IPS DF 6.9 (cell line): ENCODE measurements at places on chromosomes 7 and 10.

DNA sequence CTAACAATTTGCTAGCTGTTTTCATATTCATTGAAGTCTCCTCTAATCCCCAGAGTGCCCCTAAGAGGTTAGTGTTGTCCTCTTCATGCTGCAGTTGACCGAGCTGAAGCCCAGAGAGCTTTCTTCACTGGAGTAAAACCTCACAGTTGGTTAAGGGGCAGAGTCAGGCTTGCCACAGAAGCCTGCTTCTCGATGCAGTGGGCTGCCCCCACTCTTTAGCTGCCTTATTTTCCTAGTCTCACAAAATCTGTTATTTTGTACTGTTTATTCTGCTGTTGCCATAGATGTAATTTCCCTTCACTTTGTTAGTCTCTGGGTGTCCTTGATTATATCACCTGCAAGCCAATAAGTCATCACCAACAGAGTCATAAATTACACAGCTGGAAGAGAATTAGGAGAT lies 56.3 kb upstream of the ZPBP start:
- DNase-seq: no peak
- H3K4me3 ChIP-seq: no peak overlapping the region
- H3K27me3 ChIP-seq: no peaks in the 10 kb centered on the region
- H3K27ac ChIP-seq: no peak overlapping the region
- no peaks in the 10 kb centered on the region for H3K4me1 ChIP-seq

DNA sequence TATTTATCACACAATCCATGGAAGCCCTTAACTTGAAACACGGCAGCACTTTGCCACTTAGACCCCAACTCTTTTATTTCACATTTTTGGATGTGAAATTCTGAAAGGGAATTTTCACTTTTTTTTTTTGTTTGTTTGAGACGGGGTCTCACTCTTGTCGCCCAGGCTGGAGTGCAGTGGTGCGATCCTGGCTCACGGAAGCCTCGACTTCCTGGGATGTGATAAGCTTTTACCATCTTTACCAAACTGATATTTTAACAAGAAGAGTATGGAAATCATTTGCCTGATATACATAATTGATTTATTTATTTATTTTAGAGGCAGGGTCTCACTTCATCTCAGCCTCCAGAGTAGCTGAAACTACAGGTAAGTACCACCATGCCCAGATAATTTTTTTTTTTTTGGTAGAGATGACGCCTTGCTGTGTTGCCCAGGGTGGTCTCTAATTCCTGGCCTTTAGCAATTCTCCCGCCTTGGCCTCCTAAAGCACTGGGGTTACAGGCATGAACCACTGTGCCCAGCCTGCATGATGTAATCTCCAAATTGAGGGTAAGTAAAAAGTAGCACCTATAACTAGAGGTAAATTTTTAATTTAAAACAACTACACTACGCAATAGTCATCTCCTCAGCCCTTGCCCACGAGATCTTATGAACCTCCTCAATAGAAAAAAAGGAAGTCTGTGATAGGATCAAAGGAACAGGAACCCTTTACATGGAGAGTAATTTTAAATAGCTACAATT lies 180.7 kb upstream of the KLF14 start:
- H3K27me3 ChIP-seq: no peaks in the 10 kb centered on the region
- H3K4me1 ChIP-seq: peaks cover 10% of the 10 kb centered on the region
- no peaks in the 10 kb centered on the region for H3K36me3 ChIP-seq
- no peak overlapping the region for H3K27ac ChIP-seq
- no peak overlapping the region for H3K4me3 ChIP-seq

DNA sequence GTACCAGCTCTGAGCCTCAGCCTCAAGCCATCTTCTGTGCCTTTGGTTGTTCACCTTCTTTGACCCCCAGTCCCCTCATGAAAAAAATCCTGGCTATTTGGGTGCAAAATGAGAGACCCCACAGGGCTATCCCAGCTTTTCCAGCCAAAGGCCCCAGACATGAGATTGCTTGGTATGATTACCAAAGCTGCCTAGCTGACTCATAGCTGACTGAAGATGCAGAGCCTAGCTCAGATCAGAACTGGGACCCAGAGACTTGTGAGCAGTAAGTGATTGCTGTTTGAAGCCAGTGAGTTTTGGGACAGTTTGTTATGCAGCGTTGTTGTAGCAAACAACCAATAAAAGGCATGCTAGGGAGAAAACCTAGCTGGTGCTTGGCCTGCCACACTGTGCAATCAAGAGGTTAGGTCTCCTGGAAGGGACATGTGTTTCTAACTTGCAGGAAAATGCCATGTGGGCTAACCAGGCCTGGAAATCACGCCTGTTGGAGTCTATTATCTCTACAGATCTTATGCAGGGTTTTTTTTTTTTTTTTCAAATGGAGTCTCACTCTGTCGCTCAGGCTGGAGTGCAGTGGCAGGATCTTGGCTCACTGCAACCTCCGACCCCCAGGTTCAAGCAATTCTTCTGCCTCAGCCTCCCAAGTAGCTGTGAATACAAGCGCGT lies 48.0 kb upstream of the DAGLB start:
- no peaks in the 10 kb centered on the region for H3K4me1 ChIP-seq
- no peak overlapping the region for H3K4me3 ChIP-seq
- DNase-seq: no peak
- no peak overlapping the region for H3K27ac ChIP-seq
- H3K36me3 ChIP-seq: no peaks in the 10 kb centered on the region

DNA sequence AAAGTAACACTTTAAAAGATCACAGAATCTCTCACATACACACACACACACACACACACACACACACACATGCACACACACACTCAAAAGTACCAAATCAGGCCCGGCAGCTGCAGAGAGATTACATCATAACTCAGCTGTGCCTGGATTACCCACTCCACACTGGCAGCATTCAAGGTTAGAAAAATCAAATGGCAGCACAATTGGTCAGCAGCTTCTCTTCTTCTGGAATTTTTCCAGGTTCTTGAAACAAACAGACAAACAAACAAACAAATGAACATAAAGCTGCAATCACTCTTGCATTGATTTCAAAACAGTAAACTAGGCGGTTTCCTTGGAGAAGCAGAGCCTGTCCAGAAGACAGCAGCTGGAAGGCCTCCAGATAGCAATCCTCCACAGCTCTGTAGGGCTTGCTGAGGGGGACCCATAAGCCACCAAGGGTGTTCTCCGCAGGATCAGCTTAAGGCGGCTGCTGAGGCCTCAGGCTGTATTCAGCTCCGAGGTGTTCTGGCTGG lies 24.5 kb upstream of the FAM133B start:
- H3K4me3 ChIP-seq: no peak overlapping the region
- DNase-seq: no peak
- no peak overlapping the region for H3K27ac ChIP-seq

- H3K36me3 ChIP-seq: no peaks in the 10 kb centered on the region
- no peaks in the 10 kb centered on the region for H3K27me3 ChIP-seq
- DNase-seq: no peak
These were observed 372.4 kb upstream of the VWC2 start for GRCh38 chr7:49400891-49401550.

- no peak for DNase-seq
- no peak overlapping the region for H3K27ac ChIP-seq
- no peaks in the 10 kb centered on the region for H3K36me3 ChIP-seq
- H3K4me3 ChIP-seq: no peak overlapping the region
These were observed 29.8 kb downstream of the BCAP29 start for GRCh38 chr7:107609811-107610261.

DNA sequence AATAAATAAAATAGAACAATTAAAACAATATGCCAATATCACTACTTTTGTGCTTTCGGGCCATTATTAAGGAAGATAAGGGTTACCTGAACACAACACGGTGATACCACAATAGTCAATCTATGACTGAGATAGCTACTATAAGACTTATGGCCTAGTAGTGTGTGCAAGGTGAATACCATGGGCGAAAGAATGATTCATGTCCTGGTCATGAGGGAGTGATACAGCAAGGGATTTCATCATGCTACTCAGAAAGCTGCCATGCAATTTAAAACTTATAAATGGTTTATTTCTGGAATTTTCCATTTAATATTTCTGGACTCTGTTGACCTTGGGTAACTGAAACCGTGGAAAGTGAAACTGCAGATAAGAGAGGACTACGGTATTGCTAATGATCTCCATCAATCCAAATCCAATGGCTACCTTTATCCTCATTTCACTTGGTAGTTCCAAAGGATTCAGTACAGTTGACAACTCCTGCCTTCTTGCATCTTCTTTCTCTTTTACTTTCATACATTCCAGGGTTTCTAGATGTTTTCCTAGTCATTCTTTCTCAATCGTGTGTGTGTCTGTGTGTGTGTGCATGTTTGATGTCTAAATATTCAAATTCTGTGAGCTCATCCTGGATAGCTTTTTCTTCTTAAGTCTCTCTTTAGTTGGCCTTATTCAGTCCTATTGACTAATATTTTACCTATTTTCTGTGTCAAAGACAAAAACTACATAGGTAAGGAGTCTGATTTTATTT lies 100.5 kb upstream of the MAGI2 start:
- no peak for DNase-seq
- no peak overlapping the region for H3K27ac ChIP-seq
- H3K4me1 ChIP-seq: no peaks in the 10 kb centered on the region

GRCh38 chr7:34322841-34323240 lies 335.2 kb upstream of the NPSR1 start:
- DNase-seq: no peak
- H3K27ac ChIP-seq: no peak overlapping the region
- H3K27me3 ChIP-seq: no peaks in the 10 kb centered on the region

GRCh38 chr7:17142831-17143541 lies 155.5 kb upstream of the AHR start:
- H3K4me1 ChIP-seq: no peaks in the 10 kb centered on the region
- DNase-seq: no peak
- H3K4me3 ChIP-seq: no peak overlapping the region
- no peaks in the 10 kb centered on the region for H3K36me3 ChIP-seq

DNA sequence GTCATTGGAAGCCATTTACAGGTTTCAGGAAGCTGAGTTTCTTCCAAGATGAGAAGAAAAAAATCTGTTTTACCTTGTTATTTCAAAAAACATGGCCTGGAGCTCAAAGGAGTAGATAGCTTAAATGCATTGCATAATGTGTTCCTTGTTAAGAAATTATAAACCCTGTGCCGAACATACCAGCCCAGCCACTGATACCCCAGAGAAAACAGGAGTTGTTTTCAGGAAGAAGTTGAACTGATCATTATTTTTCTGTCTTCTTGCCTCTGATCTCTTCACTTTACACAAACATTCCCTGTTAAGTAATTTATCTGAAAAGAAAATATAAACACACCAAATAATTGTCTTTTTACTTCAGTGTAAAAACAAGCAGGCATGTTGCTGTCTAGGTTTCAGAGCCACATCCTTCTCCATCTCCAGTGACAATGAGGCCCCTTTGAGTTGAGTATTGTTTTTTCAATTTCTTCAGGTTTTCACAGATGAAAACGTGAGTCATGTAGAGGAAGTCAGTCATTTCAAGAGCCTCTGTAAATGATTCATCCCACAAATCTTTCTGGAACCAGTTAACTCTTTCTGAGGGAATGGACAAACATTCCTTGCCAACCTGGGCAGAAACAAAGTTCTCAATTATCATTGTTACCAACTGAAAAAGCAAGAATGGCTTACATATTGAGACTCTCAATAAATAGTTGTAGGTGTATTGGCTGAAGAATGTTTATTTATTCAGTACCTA lies 244.2 kb downstream of the IPMK start:
- no peaks in the 10 kb centered on the region for H3K4me1 ChIP-seq
- H3K4me3 ChIP-seq: no peak overlapping the region
- H3K36me3 ChIP-seq: no peaks in the 10 kb centered on the region
- no peaks in the 10 kb centered on the region for H3K27me3 ChIP-seq
